ENCODE measurements at places on chromosomes 12 and 14.
A peak's percentile ranks its signal among the peaks of the same experiment; 100 is the strongest.

DNA sequence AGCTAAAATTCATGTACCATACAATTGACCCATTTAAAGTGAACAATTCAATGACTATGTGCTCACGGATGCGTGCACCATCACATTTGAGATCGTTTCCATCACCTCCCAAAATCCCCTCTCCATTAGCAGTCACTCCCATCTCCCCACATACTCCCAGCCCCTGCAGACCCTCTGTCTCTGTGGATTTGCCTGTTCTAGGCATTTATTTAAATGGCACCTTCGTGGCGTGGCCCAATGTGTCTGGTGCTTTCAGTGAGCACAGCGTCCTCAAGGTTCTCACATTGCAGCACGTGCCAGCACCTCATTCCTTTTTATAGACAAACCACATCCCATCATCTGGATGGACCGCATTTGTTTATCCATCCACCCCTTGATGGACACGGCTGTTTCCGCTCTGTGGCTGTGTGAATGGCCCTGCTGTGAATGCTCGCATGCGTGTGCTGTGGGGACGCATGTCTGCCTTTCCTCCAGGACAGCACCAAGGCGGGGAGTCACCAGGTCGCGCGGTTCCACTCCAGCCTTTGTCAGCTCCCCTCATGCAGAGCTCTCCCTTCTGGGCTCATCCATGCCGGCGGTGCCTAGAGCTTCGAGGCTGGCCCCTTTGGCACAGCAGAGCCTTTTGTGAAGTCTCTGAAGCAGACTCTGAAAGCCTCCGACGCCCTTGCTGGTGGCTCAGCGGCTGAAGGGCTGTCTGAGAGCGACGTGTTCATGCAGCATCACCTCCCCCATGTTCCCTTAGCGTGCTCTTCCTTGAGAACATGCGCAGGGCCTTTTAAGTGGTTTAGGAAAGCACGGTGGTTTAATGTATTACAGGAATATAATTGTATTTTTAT is 184.4 kb downstream of the KIF26A start:
- DNase-seq = peak; percentile 43

DNA sequence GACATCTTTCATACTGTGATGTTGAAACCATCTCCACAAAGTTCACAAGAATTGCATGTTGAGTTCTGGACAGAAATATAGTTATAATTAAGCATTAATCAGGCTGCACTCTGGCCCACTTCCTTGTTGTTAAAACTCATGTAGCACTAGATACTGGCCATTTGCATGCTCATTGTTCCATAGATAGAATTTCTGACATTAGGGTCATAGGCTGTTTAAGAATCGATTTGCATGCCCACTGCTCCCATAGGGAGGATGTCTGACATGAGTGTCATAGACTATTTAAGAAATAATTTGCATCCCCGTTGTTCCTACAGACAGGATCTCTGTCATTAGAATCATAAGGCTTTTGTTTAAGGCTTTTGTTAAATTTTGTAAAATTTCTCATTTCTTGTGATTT is 50.2 kb downstream of the MYF5 start:
- no peak for DNase-seq

DNA sequence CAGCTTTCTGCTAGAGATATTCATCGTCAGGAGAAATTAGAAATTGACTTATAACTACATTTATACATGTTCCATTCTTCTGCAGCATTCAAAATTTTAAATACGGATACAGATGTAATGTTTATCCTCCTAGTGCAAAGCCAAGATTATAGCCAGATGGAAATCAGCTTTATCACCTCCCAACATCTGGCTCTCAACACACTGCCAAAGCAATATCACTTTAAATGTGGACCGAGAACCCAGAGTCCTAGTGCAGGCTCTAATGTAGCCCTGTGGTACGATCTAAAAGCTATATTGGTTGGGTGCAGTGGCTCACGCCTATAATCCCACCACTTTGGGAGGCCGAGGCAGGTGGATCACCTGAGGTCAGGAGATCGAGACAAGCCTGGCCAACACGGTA is 6.5 kb downstream of the MLH3 start:
- peak; percentile 67 for DNase-seq

DNA sequence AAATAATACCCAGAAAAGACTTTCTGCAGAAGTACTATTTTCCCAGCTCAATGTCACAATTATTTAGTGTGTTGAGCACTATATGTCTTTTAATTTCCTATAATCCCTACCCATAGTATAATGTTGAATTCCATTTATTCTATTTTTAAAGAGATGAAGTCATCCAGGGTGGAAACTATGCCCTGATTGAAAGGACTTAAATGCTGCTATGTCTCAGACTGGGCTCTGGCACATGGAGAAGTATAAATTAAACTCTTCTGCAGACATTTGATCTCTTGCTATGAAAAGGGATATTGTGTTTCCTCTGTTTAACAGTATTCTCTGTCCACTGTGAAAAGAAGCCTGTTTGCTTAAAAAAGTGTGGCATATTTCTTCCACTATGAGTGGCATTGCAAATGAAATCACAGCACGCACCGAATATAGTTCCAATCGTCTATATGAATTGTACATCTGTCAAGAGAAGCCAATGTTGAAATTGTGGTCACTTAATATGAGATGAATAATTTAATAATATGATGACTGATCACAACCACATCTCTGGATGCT is 192.3 kb downstream of the BCAT1 start:
- peak; percentile 48 for DNase-seq

GRCh38 chr14:73173092-73173735 is 36.9 kb downstream of the PSEN1 start:
- peak; percentile 71 for DNase-seq

GRCh38 chr12:6582196-6582595 is 14.1 kb upstream of the NOP2 start:
- no peak for DNase-seq

- peak; percentile 21 for DNase-seq
These were observed 447.6 kb upstream of the CCDC196 start for GRCh38 chr14:66038618-66039017.

DNA sequence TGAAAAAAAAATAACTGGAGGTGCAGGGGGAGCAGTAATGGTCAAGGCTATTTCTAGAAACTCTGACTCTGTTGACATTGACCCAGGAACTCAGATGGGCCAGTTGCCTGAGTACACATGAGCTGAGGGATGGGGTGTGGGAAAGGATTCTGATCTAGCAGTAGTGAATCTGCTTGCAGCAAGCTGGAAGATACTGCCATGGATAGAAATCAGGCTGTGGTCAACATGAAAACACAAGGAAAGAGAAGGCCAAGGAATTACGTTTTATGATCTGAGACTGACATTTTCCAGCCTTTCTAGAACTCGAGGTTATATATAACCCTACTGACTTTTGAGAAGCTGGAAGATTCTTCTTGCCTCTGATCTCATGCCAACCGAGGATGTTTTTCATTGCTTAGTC is 90.0 kb downstream of the ANO6 start:
- no peak for DNase-seq

- no peak for DNase-seq
These were observed 137.4 kb upstream of the C14orf180 start for GRCh38 chr14:104442107-104442551.

DNA sequence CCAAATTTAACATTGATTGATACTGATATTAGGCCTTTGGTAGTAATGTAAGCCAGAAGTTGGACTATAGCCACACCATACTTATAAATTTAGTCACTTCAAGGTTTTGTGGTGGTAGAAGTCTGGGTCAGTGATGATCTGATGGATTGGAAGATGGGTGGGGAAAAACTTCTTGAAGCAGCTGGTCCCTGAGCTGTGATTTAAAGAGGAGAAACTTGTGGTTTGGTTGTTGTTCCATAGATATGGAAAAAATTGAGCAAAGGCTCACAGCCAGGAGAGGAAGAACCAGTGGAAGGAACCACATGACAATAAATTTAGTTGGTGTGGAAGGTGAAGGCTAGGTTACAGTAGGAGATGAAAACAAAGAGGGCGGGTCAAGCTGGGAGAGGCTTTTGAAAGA is 26.1 kb downstream of the PTHLH start:
- no peak for DNase-seq

- no peak for DNase-seq
These were observed 7.7 kb downstream of the CLSTN3 start for GRCh38 chr12:7137908-7138307.

GRCh38 chr14:90903101-90903500 is 86.9 kb upstream of the TTC7B start:
- peak; percentile 85 for DNase-seq

DNA sequence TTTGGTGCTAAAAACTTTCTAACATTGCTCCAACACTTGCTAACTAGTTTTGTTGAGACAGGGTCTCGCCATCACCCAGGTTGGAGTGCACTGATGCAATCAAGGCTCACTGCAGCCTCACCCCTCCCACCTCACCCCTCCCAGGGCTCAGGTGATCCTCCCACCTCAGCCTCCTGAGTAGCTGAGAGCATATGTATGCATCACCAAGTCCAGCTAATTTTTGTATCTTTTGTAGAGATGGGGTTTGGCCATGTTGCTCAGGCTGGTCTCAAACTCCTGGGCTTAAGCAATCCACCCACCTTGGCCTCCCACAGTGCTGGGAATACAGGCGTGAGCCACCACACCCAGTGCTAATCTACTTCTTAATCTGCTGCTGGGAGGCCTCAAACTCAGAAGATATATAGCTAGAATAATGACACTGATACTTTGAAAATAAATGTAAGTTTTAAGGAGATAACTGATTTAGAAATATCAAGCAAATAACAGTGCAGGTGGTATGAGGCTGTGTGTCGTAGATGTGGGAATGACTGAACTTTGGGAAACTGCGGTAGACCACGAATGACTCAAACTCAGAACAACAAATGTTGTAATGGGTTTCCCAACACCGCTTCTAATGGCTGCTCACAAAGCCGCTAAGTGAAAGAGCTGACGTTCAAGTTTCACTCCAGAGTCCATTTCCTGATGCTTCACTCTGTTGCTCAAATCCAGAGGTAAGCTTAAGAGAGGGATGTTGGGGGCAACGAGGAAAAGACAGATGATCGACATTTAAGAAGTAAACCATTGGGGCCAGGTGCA is 10.0 kb downstream of the TMCC3 start:
- no peak for DNase-seq

GRCh38 chr12:38639625-38640024 is 265.8 kb downstream of the CPNE8 start:
- DNase-seq = no peak

DNA sequence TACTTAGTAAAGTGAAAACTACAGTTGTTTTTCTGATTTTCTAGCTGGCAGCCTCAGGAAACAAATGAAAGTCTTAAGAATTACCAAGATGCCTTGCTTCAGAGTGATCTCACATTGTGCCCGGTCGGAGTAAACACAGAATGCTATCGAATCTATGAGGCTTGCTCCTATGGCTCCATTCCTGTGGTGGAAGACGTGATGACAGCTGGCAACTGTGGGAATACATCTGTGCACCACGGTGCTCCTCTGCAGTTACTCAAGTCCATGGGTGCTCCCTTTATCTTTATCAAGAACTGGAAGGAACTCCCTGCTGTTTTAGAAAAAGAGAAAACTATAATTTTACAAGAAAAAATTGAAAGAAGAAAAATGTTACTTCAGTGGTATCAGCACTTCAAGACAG is 28.9 kb downstream of the RXYLT1 start:
- no peak for DNase-seq

Data from tongue (tissue), 3 donors.